Activated T-cell treated with anti-CD3 and anti-CD28 coated beads, Interleukin-2, amount 50 U/mL, for 72 hours (primary cell): ENCODE measurements at places on chromosomes 3 and 15.

DNA sequence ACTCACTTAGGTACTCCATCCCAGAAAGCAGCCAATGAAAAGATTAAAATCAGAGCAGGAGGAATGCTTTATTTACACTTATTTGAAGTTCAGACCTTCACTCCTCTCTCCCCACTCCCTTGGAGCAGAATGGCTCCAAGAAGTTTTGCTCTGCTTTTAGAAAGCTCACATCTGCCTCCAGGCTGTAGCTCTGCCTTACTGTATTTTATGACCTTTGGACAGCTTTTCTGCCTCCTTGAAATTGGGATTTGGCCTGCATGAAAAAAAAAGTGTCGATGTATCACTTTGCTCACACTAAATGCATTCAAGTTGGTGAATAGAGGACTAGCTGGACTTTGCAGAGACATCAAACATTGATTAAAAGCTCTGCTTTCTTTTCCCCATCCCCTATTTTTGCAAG, 95.3 kb downstream of the SLC9A9 start:
- no peak overlapping the region for H3K4me3 ChIP-seq
- no peaks in the 10 kb centered on the region for H3K27me3 ChIP-seq
- DNase-seq: no peak
- H3K4me1 ChIP-seq: peaks cover 49% of the 10 kb centered on the region

DNA sequence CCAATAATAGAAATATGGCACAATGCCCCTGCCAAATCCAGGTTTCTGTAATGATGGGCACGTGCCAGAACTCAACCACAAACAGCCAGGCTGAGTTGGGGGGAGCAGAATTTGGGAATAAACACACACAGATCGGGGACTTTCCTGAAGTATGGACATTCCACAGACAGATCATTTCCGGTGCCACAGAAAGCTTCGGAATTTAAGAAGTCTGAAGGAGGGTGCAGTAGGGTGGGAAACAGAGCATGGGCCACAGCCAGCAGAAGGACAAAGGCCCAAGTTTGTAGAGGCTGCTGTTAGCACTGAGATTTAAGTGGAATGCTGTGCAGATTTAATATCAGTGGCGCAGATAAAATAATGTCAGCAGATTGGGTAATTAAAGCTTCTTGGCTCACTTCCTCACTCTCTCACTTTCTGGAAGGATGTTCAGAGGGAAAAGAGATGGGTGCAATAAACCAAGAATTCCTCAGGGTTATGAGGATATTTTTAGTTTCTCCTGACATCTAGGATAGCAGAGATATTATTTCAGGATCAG, 67.4 kb downstream of the MYLK start:
- H3K4me3 ChIP-seq: no peak overlapping the region
- H3K36me3 ChIP-seq: no peaks in the 10 kb centered on the region
- no peak overlapping the region for H3K27ac ChIP-seq
- no peaks in the 10 kb centered on the region for H3K4me1 ChIP-seq
- peaks cover 17% of the 10 kb centered on the region for H3K27me3 ChIP-seq

- DNase-seq: no peak
- no peaks in the 10 kb centered on the region for H3K36me3 ChIP-seq
- H3K27me3 ChIP-seq: no peaks in the 10 kb centered on the region
- no peak overlapping the region for H3K4me3 ChIP-seq
- no peaks in the 10 kb centered on the region for H3K4me1 ChIP-seq
- no peak overlapping the region for H3K27ac ChIP-seq
Measured at GRCh38 chr3:116905794-116906193, 196.2 kb downstream of the TUSC7 start.

DNA sequence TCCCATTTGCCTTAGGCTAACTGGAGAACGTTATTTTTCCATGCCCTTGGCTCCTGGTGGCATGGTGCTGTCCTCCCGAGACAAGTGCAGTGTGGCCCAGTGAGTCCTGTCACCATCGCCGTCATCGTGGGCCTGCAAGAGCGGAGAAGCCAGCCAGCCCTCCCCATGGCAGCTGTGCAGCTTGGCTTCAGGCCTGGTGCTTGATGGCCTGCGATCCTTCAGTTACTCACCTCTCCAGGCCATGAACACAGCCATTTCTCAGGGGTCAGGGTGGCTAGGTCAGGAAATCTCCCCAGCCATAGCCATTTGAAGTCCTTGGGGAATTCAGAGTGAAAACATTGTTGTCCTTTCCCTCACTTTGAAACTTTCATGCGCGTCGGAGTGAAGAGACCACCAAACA, 189.0 kb upstream of the RGMA start:
- H3K4me3 ChIP-seq: no peak overlapping the region
- peaks cover 3% of the 10 kb centered on the region for H3K27me3 ChIP-seq
- no peak for DNase-seq

GRCh38 chr3:132543011-132543739, 53.9 kb upstream of the ACKR4 start:
- H3K27ac ChIP-seq: peak overlapping the region; percentile 90
- peaks cover 2% of the 10 kb centered on the region for H3K36me3 ChIP-seq
- H3K4me1 ChIP-seq: peaks cover 40% of the 10 kb centered on the region
- no peak for DNase-seq
- H3K27me3 ChIP-seq: no peaks in the 10 kb centered on the region
- H3K4me3 ChIP-seq: no peak overlapping the region

- no peak overlapping the region for H3K27ac ChIP-seq
- no peaks in the 10 kb centered on the region for H3K4me1 ChIP-seq
- no peaks in the 10 kb centered on the region for H3K36me3 ChIP-seq
Measured at GRCh38 chr3:75294124-75294523, 370.0 kb upstream of the FRG2C start.
